COR-L47 (cell line): ENCODE measurements at places on chromosomes 13 and 19.

- DNase-seq = no peak
Observed at GRCh38 chr13:30493658-30494381, 28.1 kb upstream of the HMGB1 start.

- DNase-seq = peak; percentile 0
Observed at GRCh38 chr19:23305555-23305954, 55.4 kb upstream of the ZNF724 start.

GRCh38 chr19:18865973-18866799 is 29.8 kb downstream of the CERS1 start:
- DNase-seq = no peak

- no peak for DNase-seq
Observed at GRCh38 chr19:10003271-10003670, 7.0 kb downstream of the COL5A3 start.
